AG09309 (cell line): ENCODE measurements at places on chromosomes 12 and 14.

GRCh38 chr14:100305324-100306100, 732 bp downstream of the SLC25A29 start:
- DNase-seq = no peak

- no peak for DNase-seq
Observed at GRCh38 chr12:46533723-46534122, 161.2 kb upstream of the SLC38A2 start.

DNA sequence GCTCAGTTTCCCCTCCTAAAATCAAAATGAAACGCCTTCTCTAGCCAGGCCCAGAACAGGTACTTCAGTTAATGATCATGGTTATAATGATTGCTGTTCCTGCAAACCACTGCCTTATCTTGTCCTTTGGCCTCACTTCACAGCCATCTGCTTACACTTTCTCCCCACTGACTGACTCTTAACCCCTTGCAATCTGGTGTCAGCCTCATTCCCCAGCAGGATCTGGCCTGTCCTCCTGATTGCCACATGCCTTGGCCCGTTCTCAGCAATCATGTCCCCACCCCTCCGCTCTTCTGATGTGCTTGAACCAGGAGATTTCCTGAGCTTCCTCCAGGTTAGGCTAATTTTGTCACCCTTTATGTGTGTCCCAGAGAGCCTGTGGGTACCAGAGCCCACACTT, 64.5 kb downstream of the KCNA1 start:
- DNase-seq = no peak

GRCh38 chr14:81435391-81436295, 35.5 kb upstream of the STON2 start:
- no peak for DNase-seq

DNA sequence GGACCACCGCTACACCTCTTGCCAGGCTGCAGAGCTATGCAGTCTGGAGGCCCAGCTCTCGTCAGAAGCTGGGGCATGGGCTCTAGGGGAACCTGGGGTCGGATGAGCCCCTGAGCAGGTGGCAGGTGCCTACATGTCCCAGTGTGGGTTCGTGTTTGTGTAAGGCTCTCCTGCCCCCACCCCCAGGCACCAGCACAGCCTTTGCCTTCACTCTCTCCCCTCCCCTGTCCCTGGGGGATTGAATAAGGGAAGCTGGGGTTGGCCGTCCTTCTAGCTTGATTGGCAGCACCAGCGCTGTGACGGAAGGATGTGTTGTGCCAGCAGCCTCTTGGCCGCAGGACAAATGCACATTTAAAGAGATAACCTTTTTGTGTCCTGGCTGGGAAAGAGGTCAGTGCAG, 34.8 kb upstream of the TSPAN9 start:
- no peak for DNase-seq

DNA sequence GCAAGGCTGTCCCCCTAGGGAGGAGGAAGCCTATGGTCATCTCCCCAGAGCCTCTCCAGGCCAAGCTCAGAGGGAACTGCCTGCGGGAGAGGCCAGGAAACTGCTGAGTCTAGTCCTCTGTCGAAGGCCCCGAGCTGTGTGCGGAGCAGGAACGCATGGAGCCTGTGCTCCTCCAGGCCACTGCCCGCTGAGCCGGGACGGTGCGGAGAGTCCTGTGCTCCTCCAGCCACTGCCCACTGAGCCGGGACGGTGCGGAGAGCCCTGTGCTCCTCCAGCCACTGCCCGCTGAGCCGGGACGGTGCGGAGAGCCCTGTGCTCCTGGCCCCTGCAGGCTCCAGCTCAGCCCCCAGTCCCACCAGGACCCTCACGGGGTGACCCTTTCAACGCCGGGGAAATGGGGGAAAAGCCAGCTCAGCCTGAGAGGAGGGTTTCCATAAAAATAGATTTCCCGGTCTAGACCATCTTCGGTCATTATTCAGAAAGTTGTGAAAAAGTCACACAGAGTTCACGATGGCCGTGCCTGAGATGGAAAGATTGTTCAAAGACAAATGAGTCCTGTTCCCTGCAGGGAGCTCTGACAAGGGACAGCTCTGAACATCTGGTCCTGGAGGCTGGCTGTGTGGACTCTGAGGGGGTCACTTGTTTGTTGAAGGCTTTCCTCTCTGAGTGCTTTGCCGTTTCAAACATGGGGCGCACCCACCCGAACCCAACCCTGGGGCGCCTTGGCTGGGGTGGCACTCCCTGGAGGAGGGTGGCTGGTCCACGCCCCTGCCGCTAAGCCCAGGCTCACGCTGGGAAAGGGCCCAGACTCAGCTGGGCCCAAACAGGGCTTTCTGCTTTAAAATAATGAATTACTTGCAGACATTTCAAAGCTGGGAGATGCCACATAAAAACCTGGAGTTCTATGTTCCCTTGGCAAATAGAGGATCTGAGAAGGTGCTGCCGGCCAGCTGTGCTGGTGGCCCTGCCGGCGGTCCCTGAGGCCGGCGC, 85.5 kb downstream of the ADGRD1 start:
- DNase-seq = no peak

GRCh38 chr12:27969624-27970400, 2.7 kb downstream of the PTHLH start:
- no peak for DNase-seq

DNA sequence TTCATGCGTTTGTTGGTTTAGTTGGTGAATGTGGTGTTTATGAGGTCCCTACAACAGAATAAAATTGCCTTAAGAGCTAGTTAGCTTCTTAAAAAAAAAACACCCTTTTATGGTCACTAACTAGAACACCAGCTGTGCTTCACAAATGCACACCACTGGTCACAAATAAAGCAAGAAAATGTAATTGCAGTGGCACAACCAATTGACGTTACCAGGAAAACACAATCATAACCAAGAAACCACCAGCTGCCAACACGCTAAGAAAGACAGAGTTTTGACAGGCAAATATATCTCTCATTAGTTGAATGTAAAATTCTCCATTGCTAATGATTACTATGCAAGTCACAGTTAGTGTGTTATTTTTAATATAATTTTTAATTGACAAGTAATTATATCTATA, 389.9 kb downstream of the ADAMTS20 start:
- DNase-seq = no peak

GRCh38 chr12:117119592-117120198, 20.5 kb upstream of the TESC start:
- no peak for DNase-seq

- no peak for DNase-seq
Observed at GRCh38 chr12:46490635-46491034, 118.1 kb upstream of the SLC38A2 start.

DNA sequence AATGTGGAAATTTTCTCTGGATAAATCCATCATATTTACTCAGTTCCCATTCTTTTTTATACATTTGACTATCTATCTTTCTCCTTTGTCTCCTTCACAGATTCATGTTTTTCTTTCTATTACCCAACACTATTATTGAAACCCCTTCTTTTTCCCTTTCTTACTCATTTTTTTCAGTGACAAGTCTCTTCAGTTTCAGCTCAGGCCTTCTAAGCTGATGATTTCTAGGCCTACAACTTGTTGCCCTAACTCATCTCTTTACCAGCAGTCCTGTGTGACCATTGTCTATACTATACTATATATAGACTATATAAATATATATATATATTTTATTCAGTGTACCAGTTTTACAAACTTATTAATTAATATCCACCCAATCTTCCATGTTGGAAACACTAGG, 31.8 kb downstream of the SLC16A7 start:
- DNase-seq = no peak

- DNase-seq = no peak
Observed at GRCh38 chr12:98403385-98403784, 112.0 kb upstream of the TMPO start.

- no peak for DNase-seq
Observed at GRCh38 chr12:12501121-12501520, 61.5 kb downstream of the DUSP16 start.

DNA sequence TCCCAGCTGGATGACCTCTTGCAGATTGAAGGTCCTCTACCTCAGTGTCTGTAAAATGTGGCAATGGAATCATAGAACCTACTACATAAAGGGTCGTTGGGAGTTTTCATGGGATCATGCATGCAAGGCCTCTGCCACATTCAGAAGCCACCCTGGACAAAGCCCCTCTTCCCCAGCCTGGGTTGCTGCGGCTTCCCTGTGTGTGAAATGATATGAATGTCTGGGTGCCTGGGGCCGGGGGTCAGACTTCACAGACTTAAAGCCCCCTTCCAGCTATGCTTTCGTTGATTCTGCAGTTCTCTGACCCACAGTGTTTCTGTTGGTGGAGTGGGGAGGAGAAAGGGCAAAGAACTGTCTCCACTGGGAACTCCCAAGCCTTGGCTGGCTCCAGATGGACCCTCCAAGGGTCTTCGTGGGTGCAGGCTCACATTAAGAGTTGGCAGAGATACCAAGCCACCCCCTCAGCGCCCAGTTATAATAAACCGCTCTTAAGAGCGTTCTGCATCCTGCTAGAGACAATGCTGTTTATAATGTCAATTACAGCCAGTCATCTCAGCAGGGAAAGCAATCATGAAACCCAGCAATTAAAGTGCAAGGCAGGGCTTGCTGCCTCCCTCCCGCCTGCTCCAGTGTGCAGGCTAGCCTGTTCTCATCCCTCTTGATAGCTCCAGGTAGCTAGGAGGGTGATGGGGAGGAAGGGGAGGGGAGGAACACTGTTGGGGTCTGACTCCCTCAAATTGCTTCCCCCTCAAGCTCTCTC, 210.9 kb upstream of the FKBP4 start:
- DNase-seq = no peak

DNA sequence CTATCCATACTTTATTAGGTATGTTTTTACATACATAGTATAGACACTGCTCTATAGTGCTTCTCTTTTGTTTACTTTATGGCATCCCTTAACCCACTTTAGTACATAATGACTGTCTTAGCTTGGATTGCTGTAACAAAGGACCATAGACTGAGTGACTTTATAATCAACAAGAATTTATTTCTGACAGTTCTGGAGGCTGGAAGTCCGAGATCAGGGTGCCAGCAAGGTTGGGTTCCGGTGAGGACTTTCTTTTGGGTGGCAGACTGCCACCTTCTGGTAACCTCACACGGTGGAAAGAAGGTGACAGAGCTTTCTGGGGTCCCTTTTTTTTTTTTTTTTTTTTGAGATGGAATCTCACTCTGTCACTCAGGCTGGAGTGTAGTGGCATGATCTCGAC, 48.6 kb upstream of the PPM1H start:
- DNase-seq = no peak

DNA sequence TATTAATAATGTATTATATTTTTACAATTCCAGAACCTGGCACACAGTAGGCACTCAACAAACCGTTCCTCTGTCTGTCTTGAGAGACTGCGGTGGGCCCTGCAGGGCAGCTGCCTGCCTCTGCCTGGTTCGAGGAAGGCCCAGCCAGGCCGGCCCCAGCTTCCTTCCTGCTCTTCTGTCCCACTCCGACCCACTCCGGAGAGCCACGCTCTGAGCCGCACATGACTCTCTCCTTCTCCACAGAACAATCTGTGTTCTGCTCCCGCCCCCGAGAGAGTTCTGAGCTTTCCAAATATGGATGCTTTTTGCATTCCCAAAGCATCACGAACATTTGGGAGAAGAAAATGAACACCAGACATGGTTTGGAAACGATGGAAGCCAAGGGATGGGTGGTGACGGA, 57.3 kb downstream of the TTC7B start:
- DNase-seq = no peak

DNA sequence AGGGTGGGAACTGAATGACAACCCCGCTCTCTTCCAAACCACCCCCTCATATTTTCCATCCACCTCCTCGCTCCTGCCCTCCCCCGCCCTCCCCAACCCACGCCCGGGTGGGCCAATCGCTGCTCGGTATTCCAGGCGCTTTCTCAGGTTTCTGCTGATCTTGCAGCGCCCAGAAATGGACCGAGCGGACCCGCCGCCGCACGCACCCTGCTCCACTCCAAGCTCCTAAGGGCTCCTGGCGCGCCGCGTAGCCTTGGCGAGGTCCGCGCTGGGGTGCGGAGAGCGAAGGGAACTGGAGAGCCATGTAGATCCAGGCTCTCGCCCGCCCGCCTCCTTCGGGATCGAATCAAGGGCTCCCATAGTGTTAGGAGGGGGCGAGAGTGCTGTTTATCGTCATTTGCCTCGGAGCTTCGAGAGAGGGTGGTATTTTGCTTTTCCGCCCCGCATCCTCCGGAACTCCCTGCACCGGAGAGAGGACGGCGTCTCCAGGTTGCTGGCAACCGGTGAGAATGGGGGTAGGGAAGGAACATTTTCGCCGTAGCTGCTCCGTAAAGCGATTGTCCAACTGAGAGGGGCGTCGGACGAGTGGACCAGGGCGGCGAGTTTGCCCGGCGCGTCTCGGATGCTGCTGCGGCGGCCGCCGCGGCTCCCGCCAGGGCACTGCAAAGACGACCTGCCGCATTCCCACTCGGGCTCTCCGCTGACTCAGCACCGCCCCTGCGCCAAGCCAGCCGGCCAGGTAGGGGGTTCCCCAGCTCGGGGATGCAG, at the start of gene KCNA1:
TSS of gene KCNA1 (plus strand) at position 172 of the 768 bp plus-strand sequence. CDS start 1,474 bp downstream, outside the sequence.
- DNase-seq = no peak

DNA sequence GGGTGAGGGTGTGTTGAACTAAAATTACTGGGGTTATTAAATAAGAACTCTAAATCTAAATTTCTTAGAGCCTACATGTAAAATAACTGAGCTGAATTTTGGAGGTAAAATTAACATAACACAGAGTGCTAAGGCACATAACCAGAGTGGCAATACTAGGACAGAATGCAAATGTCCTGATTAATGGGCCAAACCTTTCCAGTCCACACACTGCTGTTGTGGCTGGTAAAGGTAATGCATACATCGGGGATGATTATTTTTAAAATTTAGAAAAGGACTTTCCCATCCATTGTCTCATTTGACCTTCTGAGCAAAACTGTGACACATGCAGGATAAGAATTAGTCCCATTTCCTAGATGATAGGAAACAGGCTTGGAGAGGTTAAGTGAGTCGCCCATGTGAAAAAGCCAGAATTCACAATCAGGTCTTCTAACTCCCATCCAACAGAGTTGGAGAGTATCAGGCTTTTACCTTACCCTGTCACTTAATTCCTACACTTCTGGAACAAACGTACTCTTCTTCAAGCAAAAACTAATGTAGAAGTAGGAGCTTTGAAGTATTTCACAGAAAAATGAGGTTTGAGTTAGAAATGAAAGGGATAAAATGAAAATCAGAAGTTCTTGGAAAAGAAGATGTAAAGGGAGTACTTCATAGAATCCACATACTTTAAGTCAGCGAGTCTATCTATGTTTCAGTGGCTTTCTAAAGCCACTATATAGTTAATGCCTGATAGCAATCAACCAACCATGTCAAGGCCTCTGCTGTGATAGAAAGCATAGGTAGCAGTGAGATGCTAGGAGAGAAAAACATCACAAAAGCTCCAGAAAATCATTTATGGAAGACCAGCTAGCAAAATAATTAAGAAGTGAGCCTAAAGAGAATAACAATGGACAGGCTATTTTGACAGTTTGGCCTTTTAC, 334.9 kb upstream of the DIO2 start:
- no peak for DNase-seq
